IMR-90 (cell line): ENCODE measurements at places on chromosomes 7 and 10. TPM values are rescaled to one million over a fixed set of nuclear protein-coding genes. Genes with fewer than 3 reads are reported as not detected.

DNA sequence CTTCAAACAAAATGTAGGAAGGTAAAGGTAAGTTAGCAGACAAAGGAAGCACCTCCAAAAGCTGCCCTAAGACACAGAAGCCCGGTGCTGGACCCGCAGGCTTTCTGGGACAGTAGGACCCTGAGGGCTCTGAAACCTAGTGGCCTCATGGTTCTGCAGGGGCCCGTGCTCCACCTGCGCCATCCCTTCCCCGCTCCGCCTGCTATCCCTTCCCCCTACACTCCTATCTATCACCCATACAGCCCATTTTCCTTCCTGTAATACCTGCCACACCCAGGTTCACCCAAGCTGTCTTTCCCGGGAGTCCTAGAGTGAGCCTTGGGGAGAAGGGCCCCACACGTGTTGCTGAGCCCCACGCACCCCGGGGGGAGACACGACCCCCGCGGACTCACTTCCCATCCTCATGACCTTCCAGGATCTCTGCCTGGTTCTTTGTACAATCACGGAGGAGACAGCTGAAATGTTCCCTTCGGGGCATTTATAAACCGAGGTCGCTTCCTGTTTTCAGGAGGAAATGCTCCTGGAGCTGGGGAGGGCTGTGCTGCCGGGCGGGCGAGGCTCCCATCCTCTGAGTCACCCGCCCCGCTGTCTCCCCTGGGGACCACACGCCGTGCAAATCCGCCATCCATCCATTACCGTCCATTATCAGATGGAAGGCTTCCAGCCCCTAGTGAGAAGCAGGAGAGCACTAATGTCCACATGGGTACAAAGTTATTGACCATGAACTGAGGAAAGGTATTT is 251.7 kb upstream of the PITRM1 start:
- no peak for DNase-seq

Gene AMPH
- 3.9 and 4.2 TPM in 2 replicates for total RNA-seq

Gene GBF1
- total RNA-seq = 36.4 and 38.7 TPM in 2 replicates

- no peak for DNase-seq
These were observed 126.5 kb downstream of the MYL10 start for GRCh38 chr7:101502466-101503098.

- no peak for DNase-seq
These were observed 436.7 kb upstream of the ANKRD30A start for GRCh38 chr10:36688717-36689116.

Gene ADAM12
- 9.7 and 10.2 TPM in 2 replicates for total RNA-seq

- DNase-seq = peak; percentile 45
These were observed 5.3 kb downstream of the HOXA11 start for GRCh38 chr7:27179503-27180430.

DNA sequence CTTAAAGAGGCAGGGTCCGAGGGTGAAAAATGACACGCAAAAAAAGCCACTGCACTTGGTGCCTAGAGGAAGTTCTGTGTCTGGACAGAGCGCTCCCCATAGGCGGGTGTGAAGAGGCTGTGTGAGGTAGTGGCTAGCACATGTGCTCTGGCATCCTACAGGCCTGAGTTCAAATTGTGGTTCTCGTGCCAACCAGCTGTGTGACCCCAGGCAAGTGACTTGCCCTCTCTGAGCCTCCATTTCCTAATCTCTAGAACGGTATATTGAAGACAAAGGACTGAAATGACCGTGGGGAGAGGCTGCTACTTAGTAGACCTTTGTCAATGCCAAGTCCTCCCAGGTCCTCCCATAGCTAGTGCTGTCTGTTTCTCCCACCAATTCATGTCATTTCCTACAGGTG is 79.1 kb upstream of the MYL10 start:
- DNase-seq = no peak

Gene PDZD7
- 0.83 and 0.90 TPM in 2 replicates for total RNA-seq

- no peak for DNase-seq
These were observed 302.0 kb downstream of the TFEC start for GRCh38 chr7:115728518-115728917.

- no peak for DNase-seq
These were observed 66.8 kb downstream of the LANCL2 start for GRCh38 chr7:55431898-55432297.

Gene GSTO2
- 1.9 and 2.3 TPM in 2 replicates for total RNA-seq

Gene CLDN3
- 0.18 TPM in 1 of 2 replicates, not detected in the other for total RNA-seq

DNA sequence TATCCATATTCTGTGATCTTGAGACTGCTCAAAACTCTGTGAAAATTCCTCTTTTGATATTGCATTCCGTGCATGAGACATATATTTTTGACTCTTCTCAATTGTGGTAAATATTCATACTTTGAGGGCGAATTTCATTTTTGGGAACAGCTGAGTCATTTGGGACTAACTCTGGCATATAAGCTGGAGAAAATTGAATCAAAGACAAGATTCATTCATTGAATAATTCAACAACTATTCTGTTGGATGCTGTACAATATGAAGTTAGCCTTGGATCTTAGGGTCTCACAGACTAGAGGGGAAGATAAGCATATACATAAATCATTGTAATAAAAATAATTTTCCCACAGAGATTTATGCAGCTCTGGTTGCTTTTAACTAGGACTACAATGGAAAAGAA is 183.2 kb upstream of the NEBL start:
- no peak for DNase-seq

Gene NRG3
- not detected in 2 replicates for total RNA-seq

GRCh38 chr10:85619832-85620231 is 746.8 kb downstream of the GRID1 start:
- no peak for DNase-seq

Gene ADAMTS14
- under 0.01 TPM in 2 replicates for total RNA-seq

Gene GCK
- 0.18 and 0.28 TPM in 2 replicates for total RNA-seq

Gene NT5C2
- 60.0 and 83.3 TPM in 2 replicates for total RNA-seq

Gene TAS2R4
- 0.18 and 0.28 TPM in 2 replicates for total RNA-seq

Gene GOLGA7B
- total RNA-seq = not detected in 2 replicates

Gene KLF14
- total RNA-seq = not detected in 2 replicates

GRCh38 chr7:108104324-108104723 is 25.8 kb downstream of the LAMB4 start:
- no peak for DNase-seq

GRCh38 chr10:112913661-112914287 is 36.3 kb upstream of the TCF7L2 start:
- no peak for DNase-seq

Gene APBB1IP
- total RNA-seq = not detected in 2 replicates

Gene HNRNPA2B1
- 49.3 and 118 TPM in 2 replicates for total RNA-seq

DNA sequence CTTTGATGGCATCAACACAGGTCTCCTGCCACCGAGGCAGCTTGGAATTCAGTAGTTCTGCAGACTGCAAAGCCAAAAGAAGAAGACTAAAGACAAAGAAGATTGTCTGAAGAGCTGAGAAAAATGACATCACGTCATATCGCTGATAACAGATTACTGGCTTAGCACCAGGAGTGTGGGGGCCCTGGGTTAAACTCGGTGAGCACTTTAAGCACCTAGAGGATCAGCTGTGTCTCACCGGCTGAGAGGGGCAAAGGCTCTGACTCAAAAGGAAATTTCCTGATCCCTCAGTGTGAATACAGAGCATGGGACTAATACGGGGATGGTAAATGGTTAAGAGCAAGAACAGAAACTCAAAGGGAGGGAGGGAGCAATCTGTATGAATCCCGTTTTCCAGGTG is 30.7 kb downstream of the BRI3 start:
- DNase-seq = no peak

DNA sequence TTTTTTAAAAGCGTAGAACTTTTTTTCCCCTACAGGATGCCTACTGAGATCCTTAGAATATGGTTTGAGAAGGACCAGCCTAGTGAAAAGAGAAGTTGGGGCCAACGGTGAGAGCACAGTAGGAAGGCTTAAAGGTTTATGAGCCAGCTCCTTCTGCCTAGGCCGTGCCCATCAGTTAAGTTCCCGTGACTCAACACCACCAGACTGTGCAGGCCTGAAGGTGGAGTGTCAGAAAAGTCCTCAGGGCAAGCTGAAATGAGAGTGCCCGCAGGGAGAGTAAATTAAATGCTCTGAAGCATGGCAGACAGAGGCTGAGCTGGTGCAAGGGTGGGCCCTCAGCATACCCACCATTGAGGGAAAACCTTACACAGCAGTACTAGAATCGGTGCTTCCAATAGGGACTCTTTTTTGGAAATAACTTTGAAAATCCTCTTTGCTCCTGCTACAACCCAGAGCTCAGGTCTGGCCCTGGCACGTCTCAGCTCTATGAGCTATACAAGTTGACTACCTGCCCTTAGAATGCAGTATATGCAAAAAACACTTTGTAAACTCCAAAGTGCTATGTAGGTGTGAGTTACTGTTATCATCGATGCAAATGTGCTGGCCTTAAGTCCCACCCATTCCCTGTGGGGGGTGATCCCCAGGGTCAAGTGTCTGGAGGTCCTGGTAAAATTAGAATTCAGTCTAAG is 15.2 kb upstream of the C10orf67 start:
- no peak for DNase-seq

DNA sequence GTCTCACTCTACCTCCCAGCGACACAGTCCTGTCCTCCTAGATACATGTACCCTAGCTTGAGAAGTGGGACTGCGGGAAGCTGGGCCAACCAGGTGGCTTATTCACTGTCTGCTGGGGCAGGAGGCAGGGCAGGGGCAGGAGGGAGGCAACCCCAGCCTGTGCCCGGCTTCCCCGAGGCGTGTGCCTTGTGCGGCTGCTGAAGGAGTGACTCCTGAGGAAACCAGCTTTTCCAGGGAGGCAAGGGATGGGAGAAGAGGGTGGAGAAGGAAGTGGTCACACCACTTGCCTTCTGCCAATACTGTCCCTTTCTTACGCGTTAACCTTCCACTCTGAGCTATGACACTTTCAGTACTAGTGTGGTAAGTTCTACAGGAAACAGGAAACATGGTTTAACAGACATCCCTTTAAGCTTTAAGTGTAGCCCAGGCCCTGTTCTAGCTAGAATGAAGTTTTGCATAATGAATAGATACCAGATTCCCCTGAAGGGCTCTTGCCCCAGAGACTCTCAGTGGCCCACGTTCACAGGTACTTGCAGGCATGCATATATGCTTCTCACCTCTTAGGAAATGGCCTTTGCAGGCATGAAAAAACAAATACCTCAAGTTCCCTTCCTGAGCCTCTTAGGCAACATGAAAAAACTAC is 40.6 kb downstream of the SYPL1 start:
- no peak for DNase-seq

Gene ABCC2
- total RNA-seq = 0.28 and 0.36 TPM in 2 replicates

DNA sequence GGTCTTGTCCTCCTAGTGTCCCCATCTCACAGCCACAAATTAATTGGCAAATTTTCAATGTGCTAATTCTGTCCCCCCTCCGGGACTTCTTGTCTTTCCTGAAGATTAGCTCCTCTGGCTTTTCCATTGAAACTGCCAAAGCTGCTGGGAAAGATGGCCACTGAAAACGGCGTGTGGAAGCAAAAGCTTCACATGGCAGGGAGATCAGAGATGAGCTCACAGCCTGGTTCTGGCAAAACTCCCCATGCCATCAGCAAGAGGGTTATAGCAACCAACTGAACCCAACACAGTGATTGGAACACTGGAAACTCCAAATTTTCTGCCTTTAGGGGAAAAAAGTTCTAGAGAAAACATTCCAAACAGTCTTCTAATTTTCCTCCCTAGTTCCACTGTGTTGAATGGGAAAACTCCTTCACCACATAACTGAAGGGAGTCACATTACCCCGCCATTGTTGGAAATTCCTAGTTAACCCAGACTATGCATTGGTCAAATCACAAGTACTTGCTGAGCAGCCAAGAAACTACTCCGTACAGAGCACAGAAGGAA is 37.0 kb downstream of the NRAP start:
- no peak for DNase-seq

Gene SSC4D
- total RNA-seq = 0.36 and 0.56 TPM in 2 replicates

DNA sequence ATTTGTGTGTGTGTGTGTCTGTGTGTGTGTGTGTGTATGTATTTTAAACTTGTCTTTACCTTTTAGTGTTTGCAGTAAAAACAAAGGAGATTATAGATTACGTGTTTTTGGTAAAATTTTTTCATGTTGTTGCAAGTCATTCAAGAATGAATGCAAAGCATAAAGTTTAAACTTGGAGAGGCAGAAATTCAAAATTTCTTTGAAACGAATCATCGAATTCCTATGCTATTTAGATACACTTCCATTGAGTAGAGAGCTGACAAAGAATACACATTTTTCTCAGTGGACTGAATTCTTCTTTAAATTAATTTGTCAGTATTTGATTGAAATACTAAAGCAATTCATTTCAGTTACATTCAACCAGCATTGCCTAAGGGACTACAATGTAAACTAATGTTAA is 66.0 kb upstream of the HDAC9 start:
- DNase-seq = peak; percentile 70

DNA sequence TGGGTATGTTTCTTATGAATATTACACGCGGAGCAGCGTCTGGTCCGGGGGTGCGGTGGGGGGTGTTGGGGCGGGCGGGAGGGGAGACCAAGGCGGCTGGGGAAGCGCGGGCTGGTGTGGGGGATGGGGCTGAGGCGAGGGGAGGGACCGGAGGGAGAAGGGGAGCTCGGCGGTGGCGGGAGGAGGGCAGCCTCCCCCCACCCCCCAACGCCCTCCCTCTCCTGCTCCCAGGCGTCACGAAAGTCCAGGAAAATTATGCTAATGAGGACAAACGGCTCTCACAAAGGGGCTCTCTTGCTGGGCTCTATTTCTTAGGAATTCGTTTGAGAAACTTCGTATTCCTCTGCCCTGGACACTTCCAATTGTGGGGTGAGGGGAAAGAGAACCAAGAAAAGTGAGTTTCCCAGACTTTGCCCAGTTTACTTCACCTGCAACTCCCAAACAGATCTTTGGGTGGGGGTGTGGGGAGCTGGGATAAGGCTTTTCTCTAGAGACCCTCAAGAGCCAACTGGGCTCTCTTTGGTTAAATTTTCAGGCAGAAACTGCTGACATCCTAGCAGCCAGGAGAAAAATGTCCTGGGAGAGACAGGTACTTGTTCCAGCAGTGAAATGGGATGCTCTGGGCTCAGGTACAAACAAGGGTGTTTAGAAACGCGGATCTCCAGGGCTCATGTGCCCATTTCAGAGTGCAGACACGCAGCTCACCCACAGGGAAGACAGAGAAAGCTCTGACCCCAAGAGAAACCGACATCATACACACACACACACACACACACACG is 11.7 kb upstream of the HOXA2 start:
- DNase-seq = peak; percentile 69

Gene NPY4R
- total RNA-seq = 0.83 and 1.1 TPM in 2 replicates
